Activated CD4-positive, alpha-beta T cell treated with anti-CD3 and anti-CD28 coated beads for 24 hours (primary cell): ENCODE measurements at places on chromosomes 6 and 20.

DNA sequence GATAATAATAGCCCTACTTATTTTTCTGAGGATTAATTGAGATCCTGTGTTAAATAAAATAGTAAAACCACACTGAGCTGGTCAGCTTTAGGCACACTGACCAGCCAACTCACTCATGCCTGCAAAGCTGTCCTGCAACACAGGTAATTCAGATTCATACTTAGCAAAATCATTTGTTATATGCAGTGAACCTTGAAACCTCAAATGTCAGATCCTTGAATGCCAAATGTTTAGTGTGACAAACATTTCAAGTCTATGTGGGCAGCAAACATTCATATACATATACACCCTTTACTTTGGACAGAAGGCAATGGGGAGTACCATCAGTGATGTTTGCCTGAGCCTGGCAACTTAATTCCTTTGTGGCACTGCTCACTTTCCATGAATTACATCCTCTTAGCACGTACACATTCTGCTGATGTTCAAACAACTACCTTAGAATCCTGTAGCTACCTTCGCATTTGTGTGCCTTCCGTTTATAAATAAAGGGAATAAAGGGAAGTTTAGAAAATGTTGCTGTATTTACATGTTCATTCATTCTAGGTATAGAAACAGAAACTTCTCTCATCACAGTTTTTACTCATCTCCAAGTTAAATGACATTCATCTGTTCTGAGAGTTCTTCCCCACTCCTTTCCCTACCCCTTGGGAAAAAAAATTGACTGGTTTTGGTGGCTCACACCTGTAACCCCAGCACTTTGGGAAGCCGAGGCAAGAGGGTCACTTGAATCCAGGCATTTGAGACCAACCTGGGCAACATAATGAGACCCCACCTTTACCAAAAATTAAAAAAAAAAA is 140.8 kb downstream of the ZFAND3 start:
- DNase-seq = no peak

DNA sequence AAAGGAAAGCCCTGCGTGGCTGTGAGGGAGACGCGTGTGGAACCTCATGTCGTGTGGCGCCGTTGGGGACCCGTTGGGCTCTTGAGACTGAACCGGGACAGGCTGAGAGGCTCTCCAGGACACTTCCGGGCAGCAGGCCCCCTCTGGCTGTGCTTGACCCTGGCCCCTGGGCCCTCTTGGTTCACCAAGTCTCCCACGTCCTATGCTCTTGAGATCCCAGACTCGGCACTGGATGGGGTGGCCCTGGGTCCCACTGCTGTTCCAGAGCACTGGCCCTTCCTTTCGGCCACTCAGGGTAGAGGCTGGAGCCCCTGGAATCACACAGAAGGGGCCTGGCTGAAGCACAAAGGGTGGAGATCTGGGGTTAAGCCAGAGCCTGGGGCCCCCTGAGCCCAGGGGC is 30.4 kb downstream of the NTSR1 start:
- no peak for DNase-seq

DNA sequence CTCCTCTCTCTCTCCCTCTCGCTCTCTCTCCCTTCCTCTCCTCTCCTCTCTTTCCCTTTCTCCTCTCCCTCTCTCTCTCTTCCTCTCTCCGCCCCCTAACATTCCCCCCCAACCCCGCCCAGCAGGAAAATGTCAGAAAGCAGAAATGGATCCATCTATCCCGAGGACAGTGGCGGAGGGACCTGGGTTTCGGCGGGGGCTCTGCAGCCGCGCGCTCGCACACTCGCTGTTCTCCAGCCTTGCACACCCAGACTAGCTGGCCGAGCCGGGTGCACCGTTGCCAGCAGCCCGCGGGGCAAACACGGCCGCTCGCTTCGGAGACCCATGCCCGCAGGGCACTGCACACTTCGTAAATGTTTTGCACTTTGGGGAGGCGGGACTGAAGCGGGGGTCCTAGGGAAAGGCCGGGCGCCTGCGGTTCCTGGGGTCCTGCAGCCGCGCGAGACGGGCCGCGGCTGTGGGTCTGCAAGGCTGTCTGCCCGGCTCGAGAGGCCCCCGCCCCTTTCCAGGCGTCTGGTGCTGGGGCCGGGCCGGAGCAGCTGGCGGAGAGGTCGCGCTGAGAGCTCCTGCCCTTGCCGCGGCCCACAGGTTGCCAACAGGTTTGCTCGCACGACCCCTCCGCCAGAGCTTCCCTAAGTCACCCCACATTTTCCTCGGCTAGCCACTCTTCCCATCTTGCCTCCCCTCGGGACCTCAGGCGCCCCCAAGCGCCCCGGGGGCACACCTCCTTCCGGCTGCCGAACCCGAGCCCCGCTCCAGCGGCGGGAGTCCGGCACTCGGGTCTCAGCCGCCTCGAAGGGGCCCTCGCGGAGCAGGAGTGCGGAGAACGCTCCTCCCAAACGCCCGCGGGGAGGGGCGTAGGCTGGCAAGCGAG is 818 bp upstream of the MDGA1 start:
- DNase-seq = peak; percentile 43

GRCh38 chr20:39939241-39939865 is 749.7 kb downstream of the MAFB start:
- no peak for DNase-seq

DNA sequence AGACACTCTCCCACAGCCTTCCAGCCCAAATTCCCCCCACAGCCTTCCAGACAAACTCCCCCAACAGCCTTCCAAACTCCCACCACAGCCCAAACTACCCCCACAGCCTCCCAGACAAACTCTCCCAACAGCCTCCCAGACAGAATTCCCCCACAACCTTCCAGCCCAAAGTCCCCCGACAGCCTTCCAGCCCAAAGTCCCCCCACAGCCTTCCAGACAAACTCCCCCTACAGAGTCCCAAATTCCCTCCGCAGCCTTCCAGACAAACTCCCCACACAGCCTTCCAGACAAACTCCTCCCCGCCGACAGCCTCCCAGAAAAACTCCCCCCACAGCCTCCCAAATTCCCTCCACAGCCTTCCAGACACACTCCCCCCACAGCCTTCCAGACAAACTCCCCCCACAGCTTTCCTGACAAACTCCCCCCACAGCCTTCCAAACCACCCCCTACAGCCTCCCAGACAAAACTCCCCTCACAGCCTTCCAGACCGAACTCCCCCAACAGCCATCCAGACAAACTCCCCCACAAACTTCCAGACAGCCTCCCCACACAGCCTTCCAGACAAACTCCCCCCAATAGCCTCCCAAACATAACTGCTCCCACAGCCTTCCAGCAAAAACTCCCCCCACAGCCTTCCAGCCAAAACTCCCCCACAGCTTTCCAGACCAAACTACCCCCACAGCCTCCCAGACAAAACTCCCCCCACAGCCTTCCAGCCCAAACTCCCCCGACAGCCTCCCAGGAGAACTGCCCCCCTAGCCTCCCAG is 38.0 kb upstream of the SYNDIG1 start:
- no peak for DNase-seq

DNA sequence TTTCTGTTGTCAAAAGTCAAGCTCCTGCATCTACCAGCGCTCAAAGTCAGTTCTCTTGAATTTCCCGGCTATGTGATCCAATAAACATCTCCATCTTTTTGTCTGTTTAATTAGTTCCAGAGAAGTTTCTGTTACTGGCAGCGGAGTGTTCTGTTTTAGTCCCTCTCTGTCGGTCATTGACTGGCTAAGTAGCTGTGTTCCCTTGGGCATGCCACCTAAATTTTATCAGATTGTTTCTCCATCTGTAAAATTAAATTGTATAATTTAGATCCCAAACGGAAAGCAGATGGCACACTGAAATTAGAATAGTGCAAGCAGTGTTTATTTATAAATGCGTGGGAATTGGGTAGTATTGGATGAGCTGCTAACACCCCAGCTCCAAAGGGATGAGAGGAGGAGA is 29.7 kb upstream of the PRL start:
- DNase-seq = no peak

GRCh38 chr20:53664121-53664520 is 70.5 kb upstream of the ZNF217 start:
- DNase-seq = no peak

DNA sequence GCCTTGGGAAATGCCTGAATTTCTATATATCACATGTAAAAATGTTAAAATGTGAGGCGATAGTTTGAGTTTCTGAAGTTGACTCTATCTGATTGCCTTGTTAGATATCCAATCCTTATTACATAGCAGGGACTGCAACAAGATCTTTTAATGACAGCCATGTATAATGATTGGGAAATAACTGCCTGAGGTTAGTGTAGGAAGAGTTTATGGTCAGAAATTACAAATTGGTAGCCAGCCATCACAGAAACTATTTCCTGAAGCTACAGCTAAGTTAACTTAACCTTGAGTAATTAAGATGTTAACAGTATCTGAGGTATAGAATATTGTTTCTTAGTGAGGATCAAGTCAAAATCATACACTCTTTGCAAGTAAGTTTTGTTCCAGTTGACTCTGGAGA is 41.0 kb downstream of the AKIRIN2 start:
- DNase-seq = no peak

DNA sequence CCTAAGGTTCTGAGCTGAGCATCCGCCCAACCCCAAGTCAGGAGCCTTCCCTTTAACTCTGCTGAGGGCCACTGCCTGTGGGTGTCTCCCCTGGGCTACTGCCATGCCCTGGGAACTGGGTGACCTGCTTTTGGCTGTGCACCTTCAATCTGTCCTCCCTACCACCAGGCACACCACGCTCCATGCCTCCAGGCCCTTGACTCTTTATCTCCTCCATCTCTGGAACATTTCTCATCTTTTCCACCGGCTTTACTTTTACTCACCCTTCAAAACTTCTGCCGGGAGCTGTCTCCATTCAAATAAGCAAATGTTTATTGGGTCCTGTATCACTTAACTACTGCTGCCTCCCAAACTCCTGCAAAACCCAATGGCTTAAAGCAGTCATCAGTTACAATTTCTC is 83.3 kb upstream of the NHSL1 start:
- DNase-seq = no peak

- peak; percentile 27 for DNase-seq
Measured at GRCh38 chr20:51500311-51500710, 42.2 kb downstream of the NFATC2 start.

DNA sequence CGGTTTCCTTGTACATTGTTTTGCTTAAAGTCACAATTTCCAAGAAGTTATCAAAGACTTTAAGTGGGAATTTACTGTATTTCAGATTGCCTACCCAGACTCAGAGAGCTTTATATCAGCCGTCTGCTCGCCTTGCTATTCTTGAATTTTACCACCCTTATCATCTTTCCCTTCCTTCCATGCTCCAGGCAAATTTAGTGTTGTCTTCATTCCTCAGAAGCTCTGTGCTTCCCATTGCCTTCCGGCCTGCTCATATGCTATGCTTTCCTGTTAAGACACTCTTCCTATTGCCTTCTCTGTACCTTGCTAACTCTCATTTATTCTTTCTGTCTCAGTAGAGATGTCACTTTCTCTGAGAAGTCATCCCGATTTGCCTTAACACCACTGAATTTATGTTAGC is 52.1 kb downstream of the CD2AP start:
- no peak for DNase-seq

- no peak for DNase-seq
Measured at GRCh38 chr20:49115564-49115963, 69.5 kb downstream of the CSE1L start.

DNA sequence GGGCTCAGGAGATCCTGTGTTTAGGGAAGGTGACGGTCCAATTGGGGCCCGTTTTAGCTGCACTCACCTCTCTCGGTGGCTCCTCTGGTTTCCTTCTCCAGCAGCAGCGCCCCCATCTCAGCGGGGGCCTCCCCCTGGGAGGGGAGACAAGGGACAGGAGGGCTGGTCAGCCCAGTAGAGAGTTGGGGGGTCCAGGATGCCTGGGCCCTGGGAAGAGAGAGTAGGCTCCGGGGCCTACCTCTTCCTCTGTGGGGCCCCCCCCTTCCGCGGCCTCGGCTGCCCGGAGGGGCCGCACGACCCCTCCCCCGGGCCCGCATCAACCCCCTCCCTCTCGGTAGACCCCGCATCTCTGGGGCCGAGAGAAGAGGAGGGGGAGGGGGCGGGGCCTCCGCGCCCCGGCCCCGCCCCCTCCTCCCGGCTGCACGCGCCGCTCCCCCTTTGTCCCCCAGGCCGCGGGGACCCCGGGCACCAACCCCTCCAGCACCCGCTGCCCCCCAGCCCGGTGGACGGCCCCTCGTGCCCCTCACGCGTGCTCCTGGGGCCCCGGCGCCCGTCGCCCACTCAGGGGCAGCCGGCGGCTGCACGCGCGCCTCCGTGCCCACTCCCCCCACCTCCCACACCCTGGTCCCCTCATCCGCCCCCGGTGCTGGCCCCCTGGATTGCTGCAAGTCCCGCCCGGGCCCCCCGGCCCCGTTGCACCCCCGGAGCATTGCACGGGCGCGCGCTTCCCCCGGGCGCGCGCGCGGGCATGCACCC is 464 bp downstream of the EHMT2 start:
- DNase-seq = no peak

- no peak for DNase-seq
Measured at GRCh38 chr6:56527934-56528333, 114.8 kb downstream of the DST start.

GRCh38 chr20:35871259-35871771 is 83.0 kb downstream of the SCAND1 start:
- DNase-seq = no peak

DNA sequence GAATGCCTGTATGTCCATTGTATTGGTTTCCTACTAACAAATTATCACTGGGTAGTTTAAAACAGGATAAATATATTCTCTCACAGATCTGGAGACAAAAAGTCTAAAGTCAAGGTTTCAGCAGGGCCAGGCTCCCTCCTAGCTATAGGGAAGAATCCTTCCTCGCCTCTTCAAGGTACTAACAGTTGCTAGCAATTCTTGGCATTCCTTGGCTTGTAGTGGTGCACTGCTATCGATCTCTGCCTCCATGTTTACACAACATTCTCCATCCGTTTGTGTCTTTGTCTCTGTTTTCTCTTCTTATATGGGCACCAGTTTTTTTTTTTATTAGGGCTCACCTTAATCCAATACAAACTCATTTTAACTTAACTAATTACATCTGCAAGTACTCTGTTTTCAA is 48.9 kb downstream of the OR2B6 start:
- DNase-seq = no peak

DNA sequence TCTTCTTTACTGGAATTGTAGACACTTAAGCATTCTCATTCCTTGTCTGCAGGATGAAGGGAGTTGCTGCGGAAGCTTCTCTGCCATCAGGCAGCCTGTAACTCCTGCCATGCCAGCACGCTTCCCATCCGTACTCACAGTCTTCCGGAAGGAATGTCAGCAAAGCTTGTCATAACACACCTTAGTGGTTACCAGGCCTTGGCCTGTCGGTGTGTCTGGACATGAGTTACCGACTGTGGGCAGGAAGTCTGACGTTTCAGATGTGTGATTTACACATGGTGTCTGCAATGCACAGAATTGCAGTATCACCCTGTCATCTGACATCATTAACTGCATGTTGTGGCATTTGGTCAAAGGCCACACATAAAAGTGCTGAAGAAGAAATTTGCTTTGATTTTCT is 102.2 kb downstream of the SLC24A3 start:
- DNase-seq = no peak

GRCh38 chr6:31135710-31136109 is 3.2 kb downstream of the PSORS1C2 start:
- no peak for DNase-seq

- no peak for DNase-seq
Measured at GRCh38 chr6:152563177-152563576, 74.0 kb downstream of the SYNE1 start.

DNA sequence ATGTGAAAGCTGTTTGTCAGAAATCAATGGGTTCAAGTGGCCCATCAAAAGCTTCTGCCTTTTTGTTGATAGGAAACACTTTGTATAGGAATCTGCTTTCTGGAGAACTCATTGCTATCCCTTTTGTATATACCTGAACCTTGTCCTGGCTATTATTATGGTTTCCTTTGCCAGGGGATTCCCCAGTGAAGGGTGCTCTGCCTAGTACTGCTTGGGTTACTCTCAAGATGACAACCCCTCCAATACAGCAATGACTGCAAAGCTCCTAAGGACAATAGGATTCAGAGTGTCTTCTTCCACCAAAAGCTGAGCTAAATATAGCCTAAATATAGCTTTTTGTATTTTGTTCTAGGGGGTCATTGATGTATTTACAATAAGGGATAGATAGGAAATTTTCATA is 54.0 kb upstream of the PTPRK start:
- DNase-seq = no peak
